Stimulated activated naive CD4-positive, alpha-beta T cell (primary cell): ENCODE measurements at places on chromosomes 5 and 9.

- no peak for DNase-seq
Observed at GRCh38 chr9:37622462-37622861, 28.3 kb upstream of the FRMPD1 start.

DNA sequence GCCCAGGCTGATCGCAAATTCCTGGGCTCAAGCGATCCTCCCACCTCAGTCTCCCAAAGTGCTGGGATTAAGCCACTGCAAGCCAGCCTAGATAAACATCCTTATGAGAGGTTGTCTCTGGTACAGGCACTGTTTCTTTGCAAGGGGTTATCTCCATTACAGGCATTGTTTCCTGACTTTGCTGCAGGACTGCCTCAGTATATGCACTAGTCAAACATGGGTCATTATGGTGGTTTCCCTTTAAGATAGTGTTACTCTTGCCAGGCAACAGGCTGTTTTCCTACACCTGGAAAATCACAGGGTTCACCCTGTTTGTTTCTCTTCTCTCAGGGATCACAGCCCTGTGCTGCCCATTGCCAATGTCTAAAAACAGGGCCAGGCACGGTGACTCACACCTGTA, 7.8 kb upstream of the CLTB start:
- no peak for DNase-seq

DNA sequence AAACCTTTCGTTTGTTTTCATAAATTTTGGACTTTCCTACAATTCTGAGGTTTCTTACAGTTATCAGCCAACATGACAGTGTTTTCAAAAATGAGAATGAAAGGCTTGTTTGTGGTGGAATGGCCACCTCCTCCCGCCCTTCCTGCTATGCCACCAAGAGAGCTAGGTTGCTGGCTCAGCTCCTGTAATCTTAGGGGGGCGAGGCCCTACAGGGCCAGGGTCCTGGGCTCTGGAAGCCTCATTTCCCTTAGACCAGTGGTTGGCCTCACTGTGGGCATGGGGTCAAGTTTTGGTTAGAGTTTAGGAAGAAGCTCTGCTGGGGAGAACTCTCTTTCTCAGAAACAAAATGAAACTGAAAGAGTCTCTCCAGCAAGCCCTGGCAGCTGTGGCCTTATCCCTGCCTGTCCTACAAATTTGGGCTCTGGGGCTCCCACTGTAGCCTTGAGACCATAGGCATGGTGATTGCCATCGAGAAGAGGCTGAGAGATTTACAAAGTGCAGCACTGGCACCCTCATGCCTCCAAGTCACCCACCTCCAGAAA, 66.2 kb downstream of the IRX1 start:
- DNase-seq, result no peak

- DNase-seq, result no peak
Observed at GRCh38 chr5:15137414-15137813, 265.8 kb upstream of the ANKH start.

DNA sequence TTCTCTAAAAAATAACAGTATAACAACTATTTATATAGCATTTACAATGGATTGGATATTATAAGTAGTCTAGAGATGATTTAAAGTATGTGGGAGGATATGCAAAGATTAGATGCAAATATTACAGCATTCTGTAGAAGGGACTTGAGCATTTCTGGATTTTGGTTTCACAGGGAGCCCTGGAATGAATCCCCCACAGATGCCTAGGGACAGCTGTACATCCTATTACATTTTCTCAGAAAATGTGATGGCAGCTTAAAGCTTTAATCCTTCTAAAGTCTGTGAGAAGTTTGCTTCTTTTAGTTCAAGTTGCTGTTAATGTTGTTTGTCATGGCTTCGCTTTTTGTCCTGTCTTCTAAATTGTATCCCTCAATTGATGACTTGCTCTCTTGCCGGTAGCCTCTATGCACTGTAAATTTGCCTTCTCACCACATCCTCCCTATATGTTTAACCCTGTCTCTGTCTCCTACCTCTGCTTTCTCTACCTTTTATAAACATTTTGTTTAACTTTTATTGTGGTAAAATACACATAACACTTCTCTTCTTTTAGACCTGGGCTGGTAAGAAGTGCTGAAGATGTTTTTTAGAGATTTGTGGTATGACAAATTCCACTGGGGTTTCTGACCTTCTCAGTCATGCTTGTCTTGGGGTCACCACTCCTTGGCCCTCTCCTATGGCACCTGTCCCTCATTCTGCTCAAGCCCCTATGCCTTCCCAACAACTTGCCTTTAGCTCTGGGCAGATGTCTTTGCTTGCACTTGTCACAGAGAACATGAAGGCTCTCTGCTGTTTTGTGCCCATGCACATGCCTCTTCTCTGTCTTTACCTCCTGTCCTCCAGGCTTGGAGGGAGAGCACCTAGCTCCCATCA, 37.9 kb downstream of the LNPEP start:
- DNase-seq, result no peak

- DNase-seq, result no peak
Observed at GRCh38 chr9:124758691-124759090, 12.4 kb downstream of the NR6A1 start.

- DNase-seq, result no peak
Observed at GRCh38 chr5:64958757-64959391, 190.1 kb downstream of the CWC27 start.
